IMR-90 (cell line): ENCODE measurements at places on chromosomes 3 and 15.

- peak; percentile 9 for DNase-seq
Measured at GRCh38 chr3:15936312-15936711, 138.5 kb upstream of the ANKRD28 start.

- no peak for DNase-seq
Measured at GRCh38 chr15:67462875-67463274, 58.1 kb upstream of the C15orf61 start.

DNA sequence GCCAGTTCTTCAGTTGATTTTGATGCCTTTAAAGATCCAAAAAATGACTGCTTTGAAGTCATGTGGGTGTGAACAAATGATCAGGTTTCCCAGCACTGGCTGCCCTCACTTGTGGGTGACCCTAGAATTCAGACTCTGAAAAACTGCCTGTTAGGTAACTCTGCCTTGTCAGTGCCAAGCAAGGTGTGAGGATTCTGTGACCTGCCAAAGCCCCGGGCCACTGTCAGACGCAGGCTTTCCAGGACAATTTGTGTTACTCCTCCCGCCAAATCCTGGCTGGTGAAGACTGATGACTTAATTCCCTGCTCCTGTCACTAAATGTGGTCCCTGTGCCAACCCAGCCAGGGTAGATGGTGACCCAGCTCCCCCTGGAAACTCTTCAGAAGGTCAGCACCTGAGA is 99.2 kb upstream of the PSMD6 start:
- DNase-seq, result no peak

DNA sequence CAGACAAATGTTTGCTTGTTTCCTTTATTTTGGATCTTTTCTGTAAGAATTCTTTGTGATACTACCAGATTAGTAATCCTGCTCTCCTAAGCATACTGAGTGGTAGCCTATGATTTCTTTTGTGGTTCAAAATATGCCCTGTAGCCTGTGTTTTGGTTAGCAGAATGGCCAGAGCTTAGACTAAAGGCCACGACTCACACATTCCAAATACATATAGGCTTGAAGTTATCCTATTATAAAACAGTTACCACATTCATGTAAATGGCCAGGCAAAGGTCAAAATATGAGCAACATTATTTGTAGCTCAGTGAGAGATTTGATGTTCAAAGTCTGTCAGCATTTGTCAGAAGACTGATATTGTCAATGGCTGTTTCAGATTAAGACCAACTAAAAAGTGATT is 84.5 kb downstream of the MITF start:
- DNase-seq, result peak; percentile 53

GRCh38 chr3:185537369-185537970 is 14.9 kb downstream of the LIPH start:
- peak; percentile 80 for DNase-seq

- no peak for DNase-seq
Measured at GRCh38 chr3:127682561-127682960, 9.8 kb downstream of the ABTB1 start.

DNA sequence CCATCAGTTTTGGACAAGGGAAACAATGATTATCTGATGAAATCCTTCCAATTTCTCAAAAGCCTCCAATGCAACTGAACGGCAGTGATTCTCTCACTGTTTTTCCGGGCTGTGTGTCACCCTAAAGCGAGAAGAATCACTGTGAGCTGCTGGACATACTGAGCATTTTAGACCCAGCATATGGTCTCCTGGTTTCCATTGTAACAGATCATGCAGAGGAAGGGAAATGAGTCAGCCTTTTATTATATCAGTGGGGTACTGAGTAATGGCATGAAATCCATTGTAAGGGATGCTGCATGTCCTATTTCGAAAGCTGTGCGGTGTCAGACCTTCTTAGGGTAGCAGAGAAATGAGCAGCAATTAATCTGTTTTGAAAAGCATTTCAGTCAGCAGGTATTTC is 287.1 kb downstream of the IL5RA start:
- no peak for DNase-seq

- peak; percentile 76 for DNase-seq
Measured at GRCh38 chr3:126389112-126389793, 5.5 kb upstream of the CFAP100 start.

DNA sequence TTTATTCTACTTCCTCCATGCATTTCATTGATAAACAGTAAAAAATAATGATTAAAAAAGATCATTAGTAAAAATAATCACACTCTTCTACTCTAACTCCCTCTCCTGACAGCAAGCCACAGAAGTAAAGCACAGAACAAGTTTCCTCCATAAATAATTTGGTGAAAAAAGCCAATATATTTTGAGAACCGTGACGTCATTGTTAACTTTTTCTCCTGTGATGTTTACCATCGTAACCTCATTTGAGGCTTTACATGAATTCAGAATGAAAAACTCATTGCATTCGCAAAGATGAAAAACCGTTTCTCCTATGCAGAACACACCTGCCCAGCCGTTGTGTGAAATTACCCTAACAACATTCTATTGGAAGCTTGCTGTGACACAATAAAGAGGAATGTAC is 120.7 kb downstream of the NSUN3 start:
- DNase-seq, result no peak

DNA sequence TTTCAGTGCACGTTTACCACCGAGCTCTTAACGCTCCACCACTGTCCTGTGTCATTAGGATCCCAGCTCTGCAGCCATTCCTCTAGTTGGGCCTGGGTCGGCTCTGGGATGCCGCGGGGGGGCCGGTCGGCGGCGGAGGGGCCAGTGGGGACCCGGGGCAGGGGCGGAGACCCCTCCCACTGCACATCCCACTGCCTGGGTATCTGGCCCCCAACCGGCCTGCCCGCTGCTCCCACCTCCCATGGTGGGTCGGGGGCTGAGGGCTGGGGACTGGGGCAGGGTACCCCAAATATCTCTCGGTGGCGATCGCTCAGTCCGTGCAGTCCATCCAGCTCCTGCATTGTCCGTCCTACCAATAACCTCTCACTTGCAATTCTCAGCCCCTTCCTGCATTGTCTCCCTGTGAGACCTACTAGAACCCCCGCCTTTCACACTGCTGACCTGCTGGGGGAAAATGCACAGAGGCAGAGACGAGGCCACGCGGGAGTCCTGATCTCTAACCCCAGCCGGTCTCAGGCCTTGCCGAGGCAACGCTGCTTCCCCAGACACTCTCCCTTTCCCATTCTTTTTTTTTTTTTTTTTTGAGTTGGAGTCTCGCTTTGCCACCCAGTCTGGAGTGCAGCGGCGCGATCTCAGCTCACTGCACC is 24.0 kb upstream of the MUC20 start:
- no peak for DNase-seq

GRCh38 chr3:55012091-55012490 is 84.2 kb upstream of the LRTM1 start:
- DNase-seq, result no peak

DNA sequence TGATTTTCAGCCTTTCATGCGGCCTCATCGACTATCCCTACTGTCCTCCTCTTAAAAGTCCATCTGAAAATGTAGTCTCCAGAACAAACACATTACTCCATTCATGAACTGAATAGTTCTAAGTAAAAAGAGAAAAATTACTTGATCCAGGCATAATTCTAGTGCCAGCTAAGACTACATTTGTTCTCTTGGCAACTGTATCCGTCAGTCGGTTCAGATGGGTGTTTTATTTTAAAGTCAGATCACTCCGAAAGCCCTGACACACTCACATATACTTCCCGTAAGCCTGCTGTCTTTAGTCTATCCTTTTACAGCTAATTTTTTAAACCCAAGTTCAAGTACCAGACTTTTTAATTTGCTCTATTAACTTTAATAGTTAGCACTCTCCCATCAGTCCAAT is 1102.7 kb downstream of the ROBO1 start:
- DNase-seq, result no peak

GRCh38 chr3:123314359-123315270 is 112.9 kb downstream of the SEC22A start:
- no peak for DNase-seq

- DNase-seq, result peak; percentile 50
Measured at GRCh38 chr3:157527131-157527881, 24.1 kb upstream of the VEPH1 start.

- peak; percentile 58 for DNase-seq
Measured at GRCh38 chr3:25831578-25831977, 41.7 kb downstream of the OXSM start.

DNA sequence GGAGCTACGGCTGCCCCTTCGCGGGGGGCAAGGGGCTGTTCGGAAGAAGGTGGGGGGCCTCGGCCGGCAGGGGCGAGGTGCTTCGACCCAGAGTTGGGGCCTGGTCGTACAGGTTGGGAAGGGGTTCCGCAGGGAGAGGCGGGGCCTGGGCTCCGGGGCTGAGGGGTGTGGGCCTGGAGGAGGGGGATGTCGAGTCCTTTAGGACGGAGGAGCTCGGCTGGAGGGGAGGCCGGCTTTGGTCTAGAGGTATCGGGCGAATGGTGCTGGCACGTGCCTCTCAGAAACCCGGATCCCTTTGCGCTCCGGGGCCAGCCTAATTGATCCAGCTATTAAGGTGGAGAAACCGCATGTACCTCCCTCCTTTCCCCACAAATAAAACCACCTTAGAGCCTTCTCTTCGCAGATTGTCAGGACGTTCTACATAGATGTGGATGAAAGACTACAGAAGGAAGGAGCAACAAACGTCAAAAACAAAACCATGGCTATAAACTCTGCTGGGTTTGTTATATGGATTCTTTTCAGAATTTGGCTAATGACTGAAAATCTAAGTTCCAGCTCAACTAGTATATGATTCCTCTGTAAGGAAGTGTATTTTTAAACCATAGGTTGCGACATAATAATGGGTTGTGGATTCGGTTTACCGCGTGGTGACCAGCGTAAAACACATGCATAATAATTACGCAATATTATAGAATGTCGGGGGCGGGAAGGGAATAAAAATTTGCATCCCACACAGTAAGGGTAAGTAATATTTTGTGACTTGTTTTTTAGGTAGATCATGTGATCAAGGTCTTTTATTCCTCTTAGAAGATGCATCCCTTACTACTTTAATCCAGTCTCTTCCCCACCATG is 644 bp upstream of the NGLY1 start:
- DNase-seq, result peak; percentile 18

GRCh38 chr3:49639551-49639950 is 34.6 kb upstream of the APEH start:
- no peak for DNase-seq

- peak; percentile 37 for DNase-seq
Measured at GRCh38 chr3:13385373-13385965, 34.7 kb downstream of the NUP210 start.

DNA sequence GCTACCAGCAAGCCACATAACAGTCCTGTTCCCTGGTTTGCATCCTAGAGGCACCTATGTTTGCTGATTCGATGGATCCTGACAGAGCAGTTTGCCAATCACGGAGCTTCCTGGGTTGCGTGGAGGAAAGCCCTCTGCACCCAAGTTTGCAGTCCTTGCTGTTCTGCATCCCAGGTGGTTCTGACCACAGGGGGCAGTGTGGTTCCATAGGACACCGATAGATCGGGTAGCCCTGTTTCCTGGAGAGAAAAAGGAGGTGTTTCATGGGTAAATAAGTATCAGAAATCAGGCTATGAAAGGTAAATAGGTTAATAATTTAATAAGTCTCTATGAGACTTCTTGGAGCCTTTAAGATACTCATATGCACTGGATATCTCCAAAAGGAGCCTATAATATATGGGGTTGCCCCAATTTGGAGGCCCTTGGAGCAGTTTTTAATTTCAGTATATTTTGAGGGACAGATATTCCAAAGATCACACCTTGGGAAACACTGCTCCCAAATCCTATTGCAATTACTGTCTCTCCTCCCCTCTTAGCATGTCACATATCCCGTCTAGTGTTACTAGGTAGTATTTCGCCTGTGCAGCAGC is 194.6 kb upstream of the TPM1 start:
- DNase-seq, result peak; percentile 54
